ENCODE measurements at places on chromosomes 5 and 9.
A peak's percentile ranks its signal among the peaks of the same experiment; 100 is the strongest.

GRCh38 chr9:119768266-119768665, 399.0 kb upstream of the BRINP1 start:
- no peak for DNase-seq

DNA sequence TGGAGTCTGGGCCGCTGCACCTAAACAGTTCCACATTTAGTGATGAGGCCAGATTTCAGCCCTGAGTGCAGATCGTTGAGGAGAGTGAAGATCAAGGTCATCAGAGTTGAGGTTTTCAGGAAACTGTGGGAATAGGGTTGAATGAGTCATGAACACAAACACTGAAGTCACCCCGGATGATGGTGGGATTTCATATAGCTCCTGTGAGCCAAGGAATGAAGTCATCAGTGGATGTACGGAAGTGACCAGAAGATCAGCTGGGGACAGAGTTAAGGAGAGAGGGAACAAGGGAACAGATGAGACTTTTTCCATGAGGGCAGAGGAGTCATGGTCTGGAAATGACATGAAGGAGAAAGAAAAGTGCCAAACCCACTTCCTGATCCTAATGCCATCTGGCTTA, 36.5 kb downstream of the PALM2AKAP2 start:
- DNase-seq: peak; percentile 87

DNA sequence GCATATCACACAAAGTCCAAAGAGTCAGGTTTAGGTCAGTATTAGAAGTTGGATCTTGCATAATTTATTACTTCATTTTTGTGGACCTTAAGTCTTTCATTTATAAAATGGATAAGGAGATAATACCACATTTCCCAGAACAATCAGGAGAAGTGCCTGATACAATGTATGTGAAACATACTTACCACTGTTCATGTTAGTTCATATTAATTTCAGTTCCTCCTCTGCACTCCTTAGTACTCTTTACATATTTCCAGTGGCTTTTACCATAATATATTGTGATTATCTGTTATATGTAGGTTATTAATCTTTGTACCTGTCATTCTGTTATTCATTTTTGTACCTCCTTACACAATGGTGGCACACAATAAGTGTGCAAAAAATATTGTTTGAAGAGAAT, 214.4 kb downstream of the ARL15 start:
- DNase-seq: no peak

GRCh38 chr9:114390952-114391351, 3.2 kb upstream of the AKNA start:
- no peak for DNase-seq

GRCh38 chr9:26656003-26656870, 236.4 kb downstream of the CAAP1 start:
- DNase-seq: no peak

DNA sequence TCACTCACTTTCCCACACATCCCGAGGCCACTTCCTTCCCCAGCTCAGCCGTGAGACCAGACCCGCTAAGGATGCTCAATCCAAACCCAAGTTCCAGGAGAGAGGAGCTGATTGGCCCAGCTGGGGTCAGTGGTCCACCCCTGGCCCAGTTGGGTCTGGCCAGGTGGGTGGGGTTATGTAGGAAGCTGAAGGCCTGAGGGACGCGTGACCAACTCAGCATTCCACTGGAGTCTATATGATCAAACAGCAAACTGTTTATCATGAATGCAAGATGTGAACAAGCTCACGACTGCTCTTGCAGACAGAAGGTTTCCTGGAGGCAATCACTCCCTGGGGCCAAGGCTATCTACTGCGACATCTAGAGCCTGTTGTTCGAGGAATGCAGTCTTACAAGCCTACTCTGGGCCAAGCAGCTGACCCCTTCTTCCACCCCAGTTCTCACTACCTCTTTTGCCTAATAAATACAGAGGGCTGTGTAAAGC, 4.9 kb upstream of the RAPGEF1 start:
- no peak for DNase-seq

DNA sequence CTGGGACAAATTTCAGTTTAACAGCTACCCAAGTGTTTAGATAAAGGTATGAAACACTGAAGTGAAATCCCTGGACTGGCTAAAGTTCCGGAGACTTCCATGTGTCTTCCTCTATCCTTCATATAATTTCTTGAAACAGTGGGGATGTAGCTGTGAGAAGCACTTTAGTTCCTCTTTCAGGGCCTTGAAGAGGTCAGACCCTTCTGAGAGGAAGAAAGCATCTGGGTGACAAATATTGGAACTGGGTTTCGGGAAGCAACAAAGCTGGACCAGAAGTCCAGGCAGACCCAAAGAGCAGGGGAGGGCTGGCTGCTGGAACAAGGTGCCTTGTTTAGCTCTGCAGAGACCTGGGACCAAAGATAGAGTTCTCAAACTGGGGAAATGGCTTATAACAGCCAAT, 75.4 kb upstream of the ZFAND5 start:
- no peak for DNase-seq

- peak; percentile 89 for DNase-seq
Measured at GRCh38 chr9:83220730-83221129, 157.8 kb upstream of the RASEF start.

- DNase-seq: peak; percentile 26
Measured at GRCh38 chr9:105757496-105758251, 63.3 kb downstream of the TMEM38B start.

DNA sequence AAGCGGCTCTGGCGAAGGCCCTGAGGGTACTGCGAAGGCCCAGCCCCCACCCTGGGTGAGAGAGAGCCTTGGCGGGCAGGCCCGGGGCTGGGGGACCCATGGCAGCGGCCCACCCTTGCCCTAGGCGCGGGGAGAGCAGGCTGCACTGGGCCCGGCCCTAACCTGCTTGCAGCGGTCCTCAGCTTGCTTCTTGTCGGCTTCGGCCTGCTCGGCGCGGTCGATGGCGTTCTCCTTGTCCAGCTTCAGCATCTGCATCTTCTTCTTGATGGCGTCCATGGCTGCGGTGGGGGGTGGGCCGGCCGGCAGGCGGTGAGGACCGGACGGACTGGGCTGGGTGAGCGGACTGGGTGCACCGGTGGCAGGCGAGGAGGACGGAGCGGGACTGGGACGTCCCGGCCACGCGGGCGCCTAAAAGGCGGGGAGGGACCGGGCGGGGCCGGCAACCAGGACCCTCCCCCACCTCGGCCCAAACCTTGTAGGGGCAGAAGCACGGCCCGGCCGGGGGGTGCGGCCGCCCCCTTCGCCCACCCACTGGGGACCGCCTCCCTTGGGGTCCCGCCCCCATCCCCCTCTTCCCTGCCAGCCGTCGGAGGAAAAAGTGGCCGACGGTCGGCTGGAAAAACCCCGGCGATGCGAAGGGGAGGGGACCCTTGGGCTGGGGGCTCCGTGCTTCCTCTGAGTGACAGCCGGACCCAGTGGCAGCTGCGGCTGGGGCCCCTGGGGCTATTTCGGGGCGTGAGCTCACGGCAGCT, at the start of gene TPM2:
Gene TPM2, minus strand, starts transcription at position 384 of the 752 bp plus-strand sequence. Its CDS starts 108 bp downstream, at position 276.
- DNase-seq: peak; percentile 84

GRCh38 chr5:42301349-42301748, 121.9 kb upstream of the GHR start:
- peak; percentile 0 for DNase-seq

GRCh38 chr5:87899721-87900131, 368.9 kb downstream of the TMEM161B start:
- peak; percentile 5 for DNase-seq

GRCh38 chr5:117588611-117589010, 1014.0 kb upstream of the SEMA6A start:
- DNase-seq: peak; percentile 18

DNA sequence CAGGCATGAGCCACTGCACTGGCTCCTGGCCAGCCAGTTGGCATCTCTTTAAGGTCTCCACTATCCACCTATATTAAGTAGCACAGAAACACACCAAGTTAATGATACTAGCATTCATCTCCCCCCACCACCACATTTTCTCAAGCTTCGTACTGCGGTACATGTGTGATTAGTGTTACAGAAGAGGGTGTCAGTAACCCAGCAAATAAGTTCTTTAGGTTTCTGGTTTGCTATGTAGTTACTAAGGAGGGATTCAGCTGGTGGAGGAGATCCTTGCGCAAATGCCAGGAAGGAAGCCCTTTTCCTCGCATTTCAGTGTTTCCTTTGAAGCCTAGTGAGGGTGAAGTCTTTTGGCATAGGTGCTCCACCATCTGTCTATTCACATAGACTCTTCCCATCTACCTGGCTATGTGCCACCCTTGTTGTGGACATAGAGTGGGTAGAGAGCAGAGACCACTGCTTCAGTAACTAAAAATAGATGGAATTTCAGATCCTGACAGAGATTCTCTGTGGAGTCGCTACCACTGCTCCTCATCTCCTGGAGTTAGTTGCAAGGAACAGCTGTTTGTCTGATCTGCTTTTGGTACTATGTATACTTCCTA, 16.7 kb downstream of the UBE2D2 start:
- DNase-seq: no peak

DNA sequence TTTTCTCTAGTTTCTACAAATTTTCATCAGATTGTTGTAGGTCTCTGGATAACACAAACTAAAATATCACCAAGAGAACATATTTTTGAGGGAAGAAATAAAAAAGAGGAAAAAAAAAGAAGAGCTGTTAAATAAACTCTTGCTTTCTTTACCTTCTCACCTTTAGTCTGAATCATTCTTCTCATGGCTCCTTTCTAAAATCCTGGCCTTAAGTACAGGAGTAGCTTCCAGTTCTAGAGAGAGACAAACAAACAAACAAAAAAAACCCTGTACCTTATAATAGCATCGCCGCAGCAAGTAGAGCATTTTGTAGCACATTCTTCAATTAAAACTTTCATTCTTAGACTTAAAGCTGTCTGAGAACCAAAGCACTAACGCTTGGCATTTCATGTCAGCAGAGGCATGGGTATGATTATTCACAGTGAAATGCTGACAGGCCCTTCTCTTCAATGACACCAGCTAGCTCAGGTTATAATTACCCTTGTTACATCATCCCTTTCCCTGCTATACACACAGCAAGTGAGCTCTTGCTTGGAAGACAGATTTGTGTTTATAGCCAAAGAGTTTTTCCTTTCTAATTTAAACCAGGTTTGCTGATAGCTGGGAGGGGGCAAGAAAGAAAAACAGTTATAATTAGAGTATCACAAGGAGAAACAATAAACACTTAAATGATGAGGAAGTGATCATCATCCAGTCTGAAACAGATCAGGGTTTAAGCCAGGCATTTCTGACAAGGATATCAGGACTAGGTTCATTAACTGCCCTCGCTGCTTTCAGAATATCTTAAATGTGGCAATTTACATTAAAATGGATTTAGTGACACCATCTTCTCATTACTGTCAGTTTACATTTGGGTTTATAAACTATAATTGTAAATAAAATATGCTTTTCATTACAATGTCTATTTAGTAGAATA, 510.9 kb upstream of the ZNF608 start:
- no peak for DNase-seq

- no peak for DNase-seq
Measured at GRCh38 chr9:127496974-127497373, 45.7 kb downstream of the LRSAM1 start.

GRCh38 chr5:120808606-120809005, 344.5 kb downstream of the PRR16 start:
- DNase-seq: no peak

GRCh38 chr9:122058709-122059108, 34.4 kb downstream of the TTLL11 start:
- DNase-seq: no peak

DNA sequence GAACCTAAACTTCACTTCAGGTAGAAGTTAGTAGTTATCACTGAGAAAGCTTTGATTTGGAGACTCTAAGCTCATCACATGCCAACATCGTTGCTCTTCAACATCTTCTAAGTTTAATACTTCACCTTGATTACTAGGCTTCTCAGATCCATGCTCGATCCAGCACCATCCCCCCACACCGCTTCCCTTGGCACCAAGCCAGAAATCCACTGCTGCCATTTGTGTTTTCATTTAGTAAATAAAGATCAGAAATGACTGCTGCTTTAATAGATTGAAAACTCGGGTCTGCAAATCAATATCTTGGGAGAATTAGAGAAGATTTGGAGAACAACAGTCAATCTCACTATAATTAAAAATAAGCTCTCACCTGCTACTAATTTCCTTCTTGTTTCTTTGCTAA, 214.7 kb upstream of the NR4A3 start:
- DNase-seq: no peak

GRCh38 chr5:62373382-62373781, 30.3 kb downstream of the DIMT1 start:
- no peak for DNase-seq

DNA sequence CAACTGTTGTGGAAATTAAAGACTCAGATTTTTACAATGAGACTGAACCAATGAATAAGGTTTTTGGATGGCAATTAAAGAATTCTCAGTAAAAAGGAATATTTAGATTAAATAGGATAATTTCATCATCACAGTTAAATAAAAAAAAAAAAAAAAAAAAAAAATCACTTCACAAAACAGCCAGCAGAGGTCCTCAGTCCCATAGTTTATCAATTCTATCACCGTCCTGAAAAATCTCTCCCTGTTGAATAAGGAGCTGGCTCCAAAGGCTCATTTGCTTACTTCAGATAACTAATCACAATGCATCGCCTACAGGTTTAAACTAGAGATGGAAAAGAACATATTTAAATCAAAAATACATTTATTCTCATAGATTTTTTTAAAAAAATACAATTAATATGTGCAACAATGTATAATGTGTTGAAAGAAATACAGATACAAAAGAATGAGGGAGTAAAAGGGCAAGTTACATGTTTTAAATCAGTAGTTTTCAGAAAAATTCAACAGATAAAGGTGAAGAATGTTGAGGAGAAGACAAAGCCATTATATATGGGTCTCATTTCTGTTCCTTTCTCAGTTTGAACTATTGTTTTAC, 175.8 kb upstream of the CHD1 start:
- DNase-seq: peak; percentile 59

GRCh38 chr9:72599874-72600534, 78.6 kb downstream of the TMC1 start:
- DNase-seq: no peak

Data from cardiac fibroblast (primary cell).